ENCODE measurements at places on chromosomes 1 and 21.

DNA sequence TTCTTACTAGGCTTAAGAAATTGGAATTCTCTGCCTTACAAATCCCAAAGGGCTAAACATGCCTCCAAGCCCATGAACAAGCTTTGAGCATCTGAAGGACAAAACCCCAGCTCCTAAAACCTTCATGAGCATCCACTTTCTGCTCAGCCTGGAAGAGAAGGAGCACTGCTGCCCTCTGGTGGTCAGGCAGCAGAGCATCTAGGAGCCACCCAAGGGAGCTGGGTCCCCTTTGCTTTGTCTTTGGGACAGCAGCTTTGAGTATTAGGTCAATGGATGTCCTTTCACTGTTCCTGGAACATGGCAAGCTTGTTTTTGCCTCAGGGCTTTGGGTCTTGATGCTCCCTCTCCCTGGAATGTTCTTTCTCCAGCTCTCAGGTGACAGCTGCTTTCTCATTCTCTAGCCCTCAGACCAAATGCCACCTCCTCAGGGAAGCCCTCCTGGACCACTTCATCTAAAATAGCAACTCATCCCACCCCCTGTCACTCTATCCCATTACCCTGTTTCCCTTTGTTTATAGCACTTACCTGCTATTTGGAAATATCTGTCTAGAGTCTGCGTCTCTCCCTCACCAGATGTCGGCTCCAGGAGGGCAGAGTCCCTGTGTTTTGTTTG lies 25.7 kb downstream of the RAB7B start:
- DNase-seq: peak; percentile 72

GRCh38 chr21:26282058-26282457 lies 111.5 kb upstream of the APP start:
- DNase-seq: no peak

- DNase-seq: no peak
These were observed 9.6 kb downstream of the CLEC20A start for GRCh38 chr1:178487070-178487615.

- DNase-seq: no peak
These were observed 6.1 kb downstream of the SNAP47 start for GRCh38 chr1:227741166-227741870.

- no peak for DNase-seq
These were observed 501.3 kb downstream of the NUF2 start for GRCh38 chr1:163823017-163823416.

DNA sequence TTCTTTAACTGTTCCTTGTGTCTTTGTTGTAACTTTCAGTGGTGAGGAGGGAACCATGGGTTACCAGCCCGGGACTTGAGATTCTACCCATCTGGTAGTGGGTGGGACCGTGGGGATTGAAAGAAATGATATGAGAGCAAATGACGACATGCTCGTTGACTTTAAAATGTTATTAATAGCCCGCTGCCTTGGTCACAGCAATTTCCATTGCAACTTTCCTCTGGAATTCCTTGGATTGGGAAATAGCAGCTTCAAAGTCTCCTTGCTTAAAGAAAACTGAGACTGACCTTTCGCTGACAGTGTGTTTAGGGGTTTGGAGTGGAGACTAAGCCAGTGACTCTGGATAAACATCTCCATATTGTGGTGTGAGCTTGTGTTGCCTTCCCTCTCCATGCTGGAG lies 44.2 kb upstream of the MARK1 start:
- DNase-seq: no peak

DNA sequence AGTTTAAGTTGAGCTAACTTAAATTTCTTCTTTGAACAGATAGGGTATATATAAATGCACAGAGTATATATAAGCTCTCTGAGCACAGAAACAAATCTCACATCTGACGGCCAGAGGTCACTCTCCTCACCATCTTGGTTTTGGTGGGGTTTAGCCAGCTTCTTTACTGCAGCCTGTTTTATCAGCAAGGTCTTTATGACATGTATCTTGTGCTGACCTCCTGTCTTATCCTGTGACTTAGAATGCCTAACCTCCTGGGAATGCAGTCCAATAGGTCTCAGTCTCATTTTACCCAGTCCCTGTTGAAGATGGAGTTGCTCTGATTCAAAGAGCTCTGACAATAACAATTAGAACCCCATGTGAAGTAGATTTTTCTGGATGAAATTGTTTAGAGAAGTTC lies 1.6 kb upstream of the MOV10 start:
- no peak for DNase-seq

DNA sequence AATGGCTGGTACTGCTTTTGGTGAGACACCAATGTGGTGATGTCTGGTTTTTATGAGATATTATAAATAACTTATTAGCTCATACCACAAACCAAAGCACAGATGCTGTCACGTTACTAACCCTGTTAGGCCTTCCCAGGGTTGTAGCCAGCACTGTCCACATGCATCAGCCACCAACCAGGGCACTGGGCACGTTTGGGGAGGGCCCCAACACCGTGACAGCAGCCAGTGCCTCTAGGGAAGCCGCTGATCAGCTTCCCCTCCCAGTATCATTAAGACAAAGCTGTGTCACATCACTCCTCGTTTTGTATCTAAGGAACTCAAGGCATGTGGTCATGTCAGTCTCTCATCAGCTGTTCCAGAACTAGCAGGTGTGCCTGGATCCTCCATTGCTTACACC lies 13.9 kb downstream of the URB1 start:
- no peak for DNase-seq

DNA sequence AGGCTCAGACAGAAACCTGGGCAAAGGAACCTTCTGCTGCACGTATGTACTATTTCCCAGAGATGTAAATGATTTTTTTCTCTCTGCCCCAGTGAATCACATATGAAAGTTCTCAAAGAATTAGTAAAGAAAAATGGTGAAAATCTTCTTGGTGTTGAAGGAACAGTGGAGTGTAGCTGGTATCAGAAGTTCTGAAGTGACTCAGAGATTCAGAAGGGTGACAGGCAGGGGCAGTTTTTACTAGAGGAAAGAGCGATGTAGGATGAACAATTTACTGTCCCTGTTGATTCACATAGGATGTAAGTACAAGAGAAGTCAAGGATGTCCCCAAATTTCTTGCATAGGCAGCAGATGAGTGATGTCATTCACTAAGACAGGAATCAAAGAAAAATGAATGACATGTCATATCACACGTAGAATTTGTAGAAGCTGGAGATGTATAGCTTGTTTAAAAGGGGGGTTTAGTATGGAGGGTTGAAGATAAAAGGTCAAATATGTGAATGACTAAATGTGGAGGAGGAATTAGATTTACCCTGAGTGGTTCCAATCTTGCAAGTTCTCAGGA lies 26.4 kb downstream of the WLS start:
- no peak for DNase-seq

DNA sequence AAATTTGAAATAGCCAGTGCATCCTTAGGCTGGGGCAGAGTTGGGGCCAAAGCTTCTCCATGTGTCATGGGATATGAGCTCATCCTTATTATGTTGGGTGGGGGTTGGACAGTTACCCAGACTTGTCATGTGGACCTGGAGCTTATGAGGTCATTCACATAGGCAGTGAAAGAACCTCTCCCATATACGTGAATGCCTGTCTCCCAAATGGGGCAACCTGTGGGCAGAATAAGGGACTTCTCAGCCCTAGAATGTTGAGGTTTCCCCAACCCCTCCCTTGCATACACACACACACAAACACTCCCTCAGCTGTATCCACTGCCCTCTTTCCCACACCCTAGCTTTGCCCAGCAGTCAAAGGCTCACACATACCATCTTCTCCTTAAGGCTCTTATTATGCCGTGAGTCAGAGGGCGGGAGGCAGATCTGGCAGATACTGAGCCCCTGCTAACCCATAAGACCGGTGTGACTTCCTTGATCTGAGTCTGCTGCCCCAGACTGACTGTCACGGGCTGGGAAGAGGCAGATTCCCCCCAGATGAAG lies 2.3 kb upstream of the IVL start:
- no peak for DNase-seq

DNA sequence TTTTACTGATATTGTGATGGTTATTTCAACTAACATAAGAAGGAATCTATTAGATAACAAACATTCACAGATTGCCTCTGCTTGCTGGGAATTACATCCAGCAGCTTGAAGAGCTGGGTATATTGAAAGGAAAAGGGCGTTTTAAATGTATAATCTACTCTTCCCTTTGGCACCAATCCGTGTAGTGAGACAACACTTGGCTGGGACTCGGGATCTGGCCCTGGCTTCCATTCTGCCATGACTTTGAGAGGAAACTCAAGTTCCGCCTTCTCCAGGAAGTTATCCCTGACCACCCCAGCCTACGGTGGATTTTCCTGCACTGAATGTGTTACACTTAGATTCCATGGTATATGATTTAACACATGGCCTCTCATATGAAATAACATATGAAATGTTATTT lies 86.9 kb upstream of the UBE2U start:
- DNase-seq: no peak

DNA sequence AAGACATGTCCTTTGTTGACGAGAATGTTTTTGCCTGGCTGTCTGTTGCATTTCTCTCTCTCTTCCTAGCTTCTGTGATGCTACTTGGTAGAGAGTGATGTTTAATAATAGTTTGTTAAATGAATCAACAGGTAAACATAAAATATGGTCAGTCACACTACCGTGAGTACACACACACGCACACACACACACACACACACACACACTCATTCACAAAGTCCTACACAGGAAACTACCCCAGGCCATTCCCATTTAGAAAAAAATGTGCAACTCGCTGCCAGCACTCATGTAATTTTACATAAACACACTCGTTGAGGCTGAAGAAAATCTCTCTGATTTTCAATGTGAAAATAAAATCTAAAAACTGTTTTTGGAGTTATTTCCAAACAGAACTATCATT lies 38.7 kb downstream of the RUNX1 start:
- no peak for DNase-seq

DNA sequence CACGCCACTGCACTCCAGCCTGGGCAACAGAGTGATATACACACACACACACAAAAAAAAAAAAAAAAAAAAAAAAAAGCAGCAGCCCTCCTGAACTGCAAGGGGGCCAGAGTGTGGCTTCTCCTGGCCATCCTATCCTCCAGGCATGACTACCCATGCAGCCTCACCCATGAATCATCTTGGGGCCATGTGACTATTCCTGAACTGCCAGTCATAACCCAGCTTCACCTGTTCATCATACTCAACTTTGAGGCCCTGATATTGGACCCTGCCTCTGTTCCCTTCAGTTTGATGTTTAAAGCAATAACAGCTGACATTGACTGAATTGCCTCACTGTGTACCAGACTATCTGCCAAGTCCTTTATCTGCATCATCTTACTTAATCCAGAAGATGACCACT lies 2.8 kb upstream of the HPCAL4 start:
- no peak for DNase-seq

DNA sequence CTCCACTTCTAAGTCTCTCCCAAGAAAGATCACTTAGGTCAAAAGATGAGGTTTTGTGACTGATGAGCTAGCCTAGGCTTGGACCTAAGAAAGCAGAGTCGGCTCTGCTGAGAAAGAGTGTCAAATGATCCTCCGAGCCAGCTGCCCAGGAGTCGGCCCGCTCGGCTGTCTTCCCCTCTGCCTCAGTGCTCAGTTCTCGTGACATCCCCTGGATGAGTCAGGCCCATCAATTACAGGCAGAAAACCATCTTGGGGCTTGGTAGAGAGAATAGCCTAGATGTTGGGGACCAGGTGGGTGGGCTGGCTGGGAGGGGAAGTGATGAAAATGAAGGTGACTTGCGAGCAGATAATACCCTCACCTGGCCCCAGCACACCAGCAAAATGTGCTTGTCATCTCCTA lies 60.5 kb downstream of the SLC66A1 start:
- no peak for DNase-seq

GRCh38 chr1:24892188-24893153 lies 37.6 kb downstream of the RUNX3 start:
- DNase-seq: no peak

DNA sequence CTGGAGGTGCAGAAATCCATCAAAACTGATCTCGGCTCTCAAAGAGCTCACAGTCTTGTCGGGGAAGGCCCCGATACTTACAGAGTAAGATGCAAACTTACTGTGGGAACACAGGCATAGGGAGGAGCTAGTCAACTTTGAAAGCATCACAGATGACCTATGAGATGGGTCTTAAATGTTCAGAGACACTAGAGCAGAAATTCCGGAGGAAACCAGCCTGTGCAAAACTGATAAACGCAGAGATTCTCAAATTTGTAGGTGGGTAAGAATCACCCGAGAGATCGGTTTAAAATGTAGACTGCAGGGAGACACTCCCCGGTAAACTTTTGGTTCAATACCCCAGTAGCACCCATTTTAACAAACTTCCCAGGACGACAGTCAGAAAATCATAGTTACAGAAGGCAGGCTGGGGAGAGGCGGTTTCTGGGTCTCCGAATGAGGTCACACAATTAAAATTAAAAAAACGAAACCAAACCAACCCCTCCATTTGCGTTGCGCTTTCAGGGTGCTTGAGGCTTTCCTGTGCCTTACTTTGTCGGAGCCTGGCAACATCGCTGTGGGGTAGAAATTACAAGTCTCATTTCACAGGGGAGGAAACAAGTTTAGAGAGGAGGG lies 755 bp upstream of the THRAP3 start:
- peak; percentile 49 for DNase-seq

DNA sequence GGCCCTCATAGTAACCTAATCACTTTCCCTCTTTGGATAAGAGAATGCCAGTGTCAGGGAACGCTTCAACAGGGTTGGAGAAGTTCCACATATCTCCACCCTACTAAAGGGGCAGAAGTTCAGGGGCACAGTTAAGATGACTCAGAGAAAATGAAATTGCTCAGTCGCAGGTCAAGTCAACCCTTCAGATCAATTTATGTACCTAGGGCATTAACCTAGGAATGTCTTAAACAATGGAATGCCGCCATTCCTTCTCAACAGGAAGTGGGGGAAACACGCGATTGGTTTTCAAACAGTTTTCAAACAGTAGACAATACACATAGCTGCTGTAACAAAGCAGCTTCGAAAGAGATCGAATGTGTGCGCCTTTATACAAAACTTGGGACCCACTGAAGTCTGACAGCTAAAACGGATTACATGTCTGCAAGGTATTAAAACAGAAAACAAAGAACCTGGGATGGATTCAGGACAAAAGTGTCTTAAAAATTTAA lies 897 bp downstream of the SLC25A24 start:
- DNase-seq: no peak

DNA sequence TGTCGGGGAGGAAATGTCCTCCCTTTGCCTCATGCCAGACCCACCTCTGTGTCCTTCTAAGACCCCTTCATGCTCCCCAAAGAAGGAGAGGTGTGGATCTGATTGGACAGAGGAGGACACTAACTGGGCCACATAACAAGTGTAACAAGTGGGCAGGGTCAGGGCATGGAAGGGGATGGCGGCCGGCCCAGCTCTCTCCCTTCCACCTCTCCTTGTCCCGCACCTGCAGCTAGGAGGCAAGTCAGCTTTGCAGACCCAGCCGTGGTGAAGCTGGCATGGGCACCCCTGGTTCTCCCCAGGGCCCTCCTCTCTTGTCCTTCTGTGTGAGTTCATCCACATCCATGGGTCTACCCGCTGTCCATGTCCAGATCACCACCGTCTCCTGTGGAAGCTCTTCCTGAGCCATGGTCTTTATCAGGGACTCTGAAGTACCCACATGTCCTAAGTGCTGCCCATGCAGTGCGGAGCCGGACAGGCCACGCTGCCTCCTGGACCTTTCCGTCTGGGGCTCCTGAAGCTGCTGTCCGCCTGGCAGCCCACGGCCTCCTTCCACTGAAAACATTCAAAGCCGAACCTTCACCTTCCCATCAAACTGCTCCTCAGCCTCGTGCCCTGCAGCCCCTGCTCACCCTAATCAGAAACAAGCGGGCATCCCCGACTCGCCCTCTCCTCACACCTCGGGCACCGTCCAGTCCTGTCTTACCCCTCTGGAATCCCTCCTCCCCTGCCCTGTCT lies 460.5 kb downstream of the PTPRU start:
- no peak for DNase-seq

All from CD4-positive, alpha-beta T cell treated with Interleukin-15 for 1 hour (primary cell).